ENCODE measurements at places on chromosomes 11 and 22.

DNA sequence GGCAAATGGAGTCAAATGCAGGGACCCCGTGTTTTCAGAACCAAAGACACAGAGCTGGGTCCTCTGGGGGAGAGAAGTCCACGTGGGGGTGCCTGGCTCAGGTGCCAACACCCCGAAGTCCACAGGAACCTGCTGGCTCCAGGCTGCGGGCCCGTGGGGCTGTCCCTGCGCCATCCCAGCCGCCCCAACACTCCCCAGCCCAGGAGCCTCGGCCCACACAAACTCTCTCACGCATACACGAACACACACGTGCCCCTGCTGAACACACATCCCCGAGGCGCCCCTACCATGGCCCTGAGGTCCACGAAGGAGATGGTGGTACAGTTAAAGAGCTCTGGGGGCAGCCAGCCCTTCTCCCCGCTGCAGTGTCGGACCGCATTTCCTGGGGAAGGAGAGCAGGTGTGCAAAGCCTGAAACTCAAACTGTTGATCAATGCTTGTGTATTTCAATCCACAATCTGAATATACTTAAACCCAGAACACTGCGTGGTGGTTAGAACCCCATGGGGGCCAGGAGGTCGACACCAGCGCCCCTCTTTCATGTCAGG is 54.7 kb downstream of the TRMU start:
- no peak for DNase-seq

- DNase-seq = no peak
Measured at GRCh38 chr11:7384691-7385090, 100.6 kb upstream of the OLFML1 start.

GRCh38 chr11:106990331-106990730 is 27.9 kb downstream of the GUCY1A2 start:
- DNase-seq = no peak

DNA sequence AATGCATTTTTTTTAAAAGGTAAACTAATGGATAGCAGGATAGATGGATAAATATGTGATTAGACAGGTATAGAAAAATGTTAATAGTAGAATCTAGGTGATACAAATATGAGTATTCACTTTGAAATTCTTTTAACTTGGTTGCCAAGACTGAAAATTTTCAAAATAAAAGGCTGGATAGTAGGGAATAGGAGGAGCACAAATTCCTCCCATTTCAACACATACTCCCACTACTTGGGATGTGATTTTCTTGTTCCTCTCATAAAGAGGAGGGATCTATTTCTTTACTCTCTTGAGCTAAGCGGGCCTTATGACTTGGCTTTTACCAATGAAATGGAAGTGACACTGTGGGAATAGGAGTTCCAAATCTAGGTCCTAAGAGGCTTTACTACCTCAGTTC is 35.9 kb downstream of the PIK3C2A start:
- DNase-seq = no peak

DNA sequence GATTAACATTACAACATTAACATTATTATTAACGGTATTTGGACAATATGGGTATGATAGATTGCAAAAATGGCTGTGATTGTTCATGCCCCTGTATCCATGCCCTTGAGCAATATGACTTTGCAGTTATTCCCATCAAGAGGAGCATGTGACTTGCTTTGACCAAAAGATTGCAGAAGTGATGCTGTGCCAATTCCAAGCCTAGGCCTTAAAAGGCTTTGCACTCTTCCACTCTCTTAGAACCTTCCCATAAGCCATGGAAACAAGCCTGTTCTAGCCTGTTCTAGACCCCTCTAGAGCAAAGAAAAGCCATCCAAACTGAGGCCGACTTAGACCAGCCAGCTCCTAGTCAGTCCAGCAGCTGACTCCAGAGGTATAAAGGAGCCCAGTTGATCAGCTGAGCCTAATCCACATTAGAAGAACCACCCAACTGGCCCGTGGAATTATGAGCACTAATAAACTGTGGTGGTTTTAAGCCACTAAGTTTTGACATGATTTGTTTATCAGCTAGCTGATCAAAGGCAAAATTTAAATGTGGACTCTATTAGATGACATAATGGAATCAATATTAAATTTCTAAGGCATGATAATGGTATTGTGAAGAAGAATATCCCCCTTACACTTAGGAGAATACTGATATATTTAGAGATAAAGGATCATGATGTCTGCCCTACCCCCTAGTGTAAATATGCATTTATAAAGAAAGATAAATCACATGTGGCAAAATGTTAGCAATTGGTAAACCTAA is 28.6 kb downstream of the RAB30 start:
- no peak for DNase-seq

- no peak for DNase-seq
Measured at GRCh38 chr11:101397979-101398378, 185.8 kb downstream of the TRPC6 start.

All from CD4-positive, alpha-beta T cell treated with Interleukin-4 for 4 hours (primary cell).